ENCODE measurements at places on chromosomes 1 and 21.

GRCh38 chr1:240720976-240721375 is 109.0 kb upstream of the GREM2 start:
- no peak for DNase-seq

DNA sequence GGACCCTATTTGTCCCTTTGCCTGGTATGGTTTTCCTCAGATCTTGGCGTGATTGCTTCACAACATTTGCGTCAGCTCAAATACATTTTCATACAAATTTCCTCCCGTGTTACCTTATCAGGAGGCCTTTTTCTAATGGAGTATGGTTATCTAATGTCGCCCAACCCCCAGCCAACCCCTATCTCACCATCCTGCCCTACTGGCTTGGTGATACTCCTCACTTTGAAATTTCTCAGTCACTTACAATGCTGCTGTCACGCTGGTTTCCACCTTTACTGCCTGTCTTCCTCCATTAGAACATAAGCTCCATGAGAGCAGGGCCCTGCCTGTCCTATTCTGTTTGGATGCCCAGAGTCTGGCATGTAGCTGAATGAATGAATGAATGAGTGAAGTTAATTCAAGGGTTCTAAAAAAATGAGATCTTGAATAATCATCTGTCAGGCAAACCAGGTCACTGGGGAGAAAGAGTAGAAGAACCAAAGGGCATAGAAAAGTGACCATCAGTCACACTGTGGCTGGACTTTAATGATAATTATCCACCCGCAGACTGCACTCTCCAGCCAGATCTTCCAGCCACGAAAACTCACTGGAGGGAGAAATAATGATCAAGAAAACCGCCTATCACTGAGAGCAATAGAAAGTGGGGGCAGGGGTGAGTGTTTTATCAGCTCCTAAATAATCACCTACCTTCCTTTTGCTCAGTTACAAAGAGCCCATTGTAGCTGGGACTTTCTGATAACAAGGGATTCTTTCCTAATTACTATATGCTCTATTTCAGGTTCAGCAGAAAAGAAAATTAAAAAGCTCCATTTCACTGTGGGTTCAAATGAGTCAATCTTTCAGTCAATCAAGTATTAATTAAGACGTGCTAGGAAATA is 21.3 kb downstream of the KIAA0040 start:
- DNase-seq = no peak

GRCh38 chr1:51607681-51608095 is 9.2 kb upstream of the OSBPL9 start:
- no peak for DNase-seq

- DNase-seq = no peak
Observed at GRCh38 chr1:118984722-118985639, 3.2 kb downstream of the TBX15 start.

DNA sequence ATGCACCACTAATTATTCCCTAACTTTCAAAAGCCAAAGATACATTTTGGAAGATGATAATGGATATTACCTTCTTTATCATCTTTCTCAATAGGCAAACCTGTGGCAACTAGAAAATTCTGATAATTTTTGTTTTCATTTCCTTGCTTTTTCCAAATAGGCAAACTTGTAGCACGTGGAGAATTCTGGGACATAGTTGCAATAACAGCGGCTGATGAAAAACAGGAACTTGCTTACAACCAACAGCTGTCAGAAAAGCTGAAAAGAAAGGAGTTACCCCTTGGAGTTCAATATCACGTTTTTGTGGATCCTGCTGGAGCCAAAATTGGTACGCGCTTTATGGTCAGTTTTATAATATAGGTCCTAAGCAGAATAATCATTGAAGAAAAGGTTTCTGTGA is 1.5 kb downstream of the FPGT start:
- DNase-seq = no peak

DNA sequence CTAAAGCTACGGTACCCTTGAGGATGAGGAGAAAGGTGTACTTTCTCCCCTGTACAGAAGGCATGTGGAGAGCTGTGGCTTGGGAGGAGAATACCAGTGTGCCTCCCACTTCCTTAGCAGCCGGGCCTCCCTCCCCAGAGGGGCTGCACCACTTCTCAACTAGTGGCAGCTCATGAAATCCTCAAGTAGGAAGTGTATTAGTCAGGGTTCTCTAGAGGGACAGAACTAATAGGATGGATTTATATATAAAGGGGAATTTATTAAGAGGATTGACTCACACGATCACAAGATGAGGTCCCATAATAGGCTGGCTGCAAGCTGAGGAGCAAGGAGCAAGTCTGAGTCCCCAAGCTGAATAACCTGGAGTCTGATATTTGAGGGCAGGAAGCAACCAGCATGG is 53.1 kb upstream of the PPP2R5A start:
- DNase-seq = no peak

- DNase-seq = no peak
Observed at GRCh38 chr1:24435782-24436365, 20.3 kb downstream of the NIPAL3 start.

DNA sequence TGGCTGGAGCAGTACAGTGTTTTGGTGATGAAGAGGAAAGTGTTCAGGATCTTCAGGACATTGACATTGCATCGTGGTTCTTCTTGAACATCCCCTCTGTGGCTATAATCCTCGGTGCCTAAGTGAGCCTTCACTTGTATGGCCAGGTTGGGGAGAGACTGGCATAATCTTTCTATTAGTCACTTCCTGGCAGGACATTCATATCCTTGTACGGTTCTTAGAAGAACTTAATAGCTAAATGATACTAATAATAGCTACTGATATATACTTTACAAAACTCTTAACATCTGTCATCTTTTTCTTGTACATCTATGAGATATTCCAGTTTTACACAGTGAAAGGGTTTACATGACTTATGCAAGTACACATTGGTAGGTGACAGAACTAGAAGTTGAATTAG is 35.8 kb downstream of the CELF3 start:
- no peak for DNase-seq

GRCh38 chr1:164902491-164902890 is 343.5 kb downstream of the PBX1 start:
- no peak for DNase-seq

- DNase-seq = no peak
Observed at GRCh38 chr1:173205146-173206051, 1.7 kb downstream of the TNFSF4 start.

- DNase-seq = no peak
Observed at GRCh38 chr1:178921499-178921898, 50.6 kb upstream of the ANGPTL1 start.

- DNase-seq = no peak
Observed at GRCh38 chr1:7108251-7108650, 323.0 kb downstream of the CAMTA1 start.

GRCh38 chr1:91745640-91746373 is 140.1 kb downstream of the TGFBR3 start:
- no peak for DNase-seq

GRCh38 chr1:9145714-9146113 is 16.8 kb upstream of the GPR157 start:
- no peak for DNase-seq

- DNase-seq = no peak
Observed at GRCh38 chr21:38337793-38338192, 81.0 kb downstream of the KCNJ15 start.

- DNase-seq = no peak
Observed at GRCh38 chr1:23081376-23081775, 62.1 kb downstream of the KDM1A start.

DNA sequence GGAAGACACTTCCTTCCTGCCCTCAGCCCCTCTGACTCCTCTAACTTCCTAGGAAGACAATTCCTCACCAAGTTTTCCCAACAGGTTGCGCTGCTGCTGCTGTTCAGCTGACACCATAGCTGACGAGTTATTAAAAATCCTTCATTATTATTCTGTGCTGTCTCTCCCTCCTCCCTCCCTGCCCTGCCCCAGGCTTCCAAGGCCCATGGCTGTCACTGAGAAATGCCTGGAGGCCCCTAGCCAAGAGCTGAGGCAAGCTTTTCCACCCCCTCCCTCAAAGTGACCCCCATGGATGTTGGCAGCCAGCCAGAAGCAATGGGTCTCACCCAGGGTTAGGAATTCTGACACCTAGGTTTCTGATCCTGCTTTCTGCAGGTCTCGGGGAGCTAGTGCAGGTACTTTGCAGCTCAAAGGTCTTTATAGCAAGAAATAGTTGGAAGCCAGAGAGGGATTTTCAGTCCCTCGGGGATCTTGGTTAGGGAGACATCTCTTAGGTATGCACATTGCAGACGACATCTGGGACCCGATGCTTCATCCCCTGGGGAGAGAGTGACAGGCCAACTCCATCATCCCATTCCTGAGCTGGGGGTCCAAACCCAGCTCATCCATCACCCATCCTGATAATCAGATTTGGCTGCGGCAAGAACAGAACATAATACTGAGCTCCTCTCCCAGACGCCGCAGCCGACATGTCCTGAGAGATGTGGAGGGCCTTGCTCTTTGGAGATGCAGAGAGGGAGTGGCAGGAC is 65.0 kb downstream of the KIRREL1 start:
- DNase-seq = no peak

DNA sequence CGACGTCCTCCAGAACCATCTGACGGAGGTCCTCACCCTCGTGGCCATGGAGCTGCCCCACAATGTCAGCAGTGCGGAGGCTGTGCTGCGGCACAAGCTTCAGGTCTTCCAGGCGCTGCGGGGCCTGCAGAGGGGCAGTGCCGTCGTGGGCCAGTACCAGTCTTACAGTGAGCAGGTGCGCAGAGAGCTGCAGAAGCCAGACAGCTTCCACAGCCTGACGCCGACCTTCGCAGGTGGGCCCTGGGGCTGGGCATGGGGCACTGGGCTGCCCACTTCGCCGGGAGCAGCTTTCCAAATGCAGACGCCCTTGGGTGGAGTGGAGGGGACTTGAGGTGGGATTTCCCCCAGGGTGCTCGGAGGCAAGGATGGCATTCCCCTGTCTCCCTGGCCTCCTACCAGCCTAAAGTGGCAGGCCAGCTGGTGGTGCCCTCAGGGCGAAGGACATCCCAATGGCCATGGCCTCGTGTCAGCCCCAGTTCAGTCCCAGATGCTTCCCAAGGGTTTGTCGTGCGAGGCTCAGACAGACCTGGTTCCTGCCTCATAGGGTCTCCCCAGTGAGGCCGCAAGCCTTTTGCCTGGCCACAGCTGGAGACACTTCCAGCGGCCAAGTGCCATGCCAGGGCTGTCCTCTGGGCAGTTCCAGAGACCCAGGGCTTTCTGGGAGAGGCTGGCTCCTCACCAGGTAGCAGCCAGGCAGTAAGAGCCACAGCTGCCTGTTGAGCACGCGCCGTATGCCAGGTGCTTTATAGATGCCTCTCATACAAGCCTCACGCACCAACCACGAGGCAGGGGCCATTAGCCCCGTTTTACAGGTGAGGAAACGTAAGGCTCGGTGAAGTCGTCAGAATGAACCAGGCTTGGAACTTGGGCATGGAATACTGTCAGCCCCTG is 27.8 kb downstream of the H6PD start:
- DNase-seq = no peak

GRCh38 chr1:101165954-101166353 is 70.9 kb upstream of the S1PR1 start:
- DNase-seq = no peak

DNA sequence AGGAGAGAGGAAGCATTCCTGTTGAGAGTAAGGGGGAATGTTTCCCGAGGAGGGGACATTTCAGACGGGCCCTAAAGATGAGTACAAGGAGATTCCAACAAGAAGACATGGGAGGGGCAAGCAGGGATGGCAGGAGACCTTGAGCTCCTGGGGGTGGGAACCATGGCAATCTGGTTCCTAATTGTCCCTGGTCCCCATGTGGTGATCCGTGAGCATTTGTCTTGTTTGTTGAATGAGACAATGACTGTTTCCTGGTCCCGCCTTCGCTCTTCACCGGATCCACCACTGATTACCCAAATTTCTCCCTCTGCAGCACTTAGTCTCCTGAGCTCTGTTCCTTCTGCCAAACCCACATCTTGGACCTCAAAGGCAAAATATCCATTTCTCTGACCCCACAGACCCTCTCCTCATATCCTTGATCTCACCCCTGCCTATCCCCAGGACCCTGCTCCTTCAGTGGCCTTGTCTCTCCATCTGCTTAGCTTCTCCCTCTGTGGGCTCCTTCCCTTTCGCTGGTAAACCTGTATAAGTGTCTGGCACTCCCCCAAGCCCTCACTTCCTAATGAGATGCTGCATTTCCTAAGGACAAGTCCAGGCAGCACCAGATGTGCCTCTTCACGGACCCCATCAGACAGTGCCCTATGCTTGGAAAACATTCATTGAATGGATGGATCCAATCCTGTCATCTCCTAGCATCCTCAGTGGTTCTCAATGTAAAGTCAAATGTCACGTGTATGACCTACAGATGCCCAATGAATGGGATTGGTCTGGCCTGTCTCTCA is 8.3 kb upstream of the CSF1 start:
- DNase-seq = no peak

DNA sequence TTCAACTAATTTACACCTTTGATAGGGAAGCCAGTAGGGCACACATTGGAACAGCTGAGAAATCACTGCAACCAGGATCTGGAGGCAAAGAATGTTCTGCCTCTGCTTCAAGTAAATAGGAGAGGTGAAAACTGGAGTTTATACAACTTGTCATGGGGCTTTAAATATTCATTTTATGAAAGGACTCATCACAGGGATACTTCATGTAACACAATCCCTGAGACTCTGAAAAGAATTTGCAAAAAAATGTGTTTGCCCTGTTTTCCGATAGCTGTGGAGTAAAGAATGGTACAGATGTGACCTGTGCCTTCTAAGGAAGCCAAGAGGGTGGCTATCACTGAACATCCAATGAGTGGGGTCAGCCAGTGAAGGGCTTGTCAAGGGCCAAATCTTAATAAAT is 152.0 kb downstream of the LMX1A start:
- DNase-seq = no peak

GRCh38 chr1:230826166-230826875 is 42.0 kb downstream of the C1orf198 start:
- DNase-seq = no peak

DNA sequence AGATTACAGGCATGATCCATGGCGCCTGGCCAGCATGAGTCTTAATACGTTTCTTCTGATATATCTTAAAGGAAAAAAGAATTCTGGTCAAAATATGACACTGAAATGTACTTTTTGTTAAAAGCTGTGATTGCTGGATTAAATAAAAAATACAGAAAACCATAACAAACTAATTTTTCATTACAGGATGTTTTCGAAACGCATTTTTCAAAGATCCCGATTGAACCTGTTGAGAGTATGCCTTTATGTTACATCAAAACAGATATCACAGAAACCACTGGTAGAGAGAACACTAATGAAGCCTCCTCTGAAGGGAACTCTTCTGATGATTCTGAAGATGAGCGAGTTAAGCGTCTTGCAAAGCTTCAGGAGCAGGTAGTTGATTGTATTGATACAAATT is 30.2 kb downstream of the BRDT start:
- DNase-seq = no peak

GRCh38 chr1:67780637-67781036 is 52.6 kb downstream of the GNG12 start:
- DNase-seq = no peak
